ENCODE measurements at places on chromosomes 2 and 18. TPM values are rescaled to one million over a fixed set of nuclear protein-coding genes. Genes with fewer than 3 reads are reported as not detected.

HAAO gene
- total RNA-seq: not detected

PRKD3 gene
- 27.8 TPM for total RNA-seq

AKAIN1 gene
- not detected for total RNA-seq

CELF4 gene
- not detected for total RNA-seq

MTX2 gene
- 58.7 TPM for total RNA-seq

CNTNAP5 gene
- not detected for total RNA-seq

TRIM43 gene
- total RNA-seq: not detected

IL36A gene
- total RNA-seq: not detected

AGAP1 gene
- total RNA-seq: 8.8 TPM

XPO1 gene
- 136 TPM for total RNA-seq

CNGA3 gene
- total RNA-seq: 0.05 TPM

RAPGEF4 gene
- 7.2 TPM for total RNA-seq

ATOH8 gene
- total RNA-seq: 15.4 TPM

IL1B gene
- total RNA-seq: 4.1 TPM

LYPD6 gene
- 3.9 TPM for total RNA-seq

CABLES1 gene
- 11.9 TPM for total RNA-seq

R3HDM1 gene
- total RNA-seq: 11.3 TPM

SLC9A2 gene
- 0.05 TPM for total RNA-seq

PROM2 gene
- total RNA-seq: under 0.01 TPM

GALNT3 gene
- 1.2 TPM for total RNA-seq

GALR1 gene
- not detected for total RNA-seq

PRSS56 gene
- not detected for total RNA-seq

SEC11C gene
- total RNA-seq: 40.2 TPM

SLC9A4 gene
- not detected for total RNA-seq

ALPI gene
- not detected for total RNA-seq

SPATA3 gene
- total RNA-seq: not detected

RPL31 gene
- 1,073 TPM for total RNA-seq

SKOR2 gene
- not detected for total RNA-seq

LRRC30 gene
- total RNA-seq: not detected

GAD1 gene
- not detected for total RNA-seq

Measured in mammary microvascular endothelial cell (primary cell).